Tracheal epithelial cell (primary cell): ENCODE measurements at places on chromosomes 13 and 19. TPM values are rescaled to one million over a fixed set of nuclear protein-coding genes. Genes with fewer than 3 reads are reported as not detected.

The GJA3 gene
- 0.21 and 0.24 TPM in 2 replicates for total RNA-seq

The ODAD3 gene
- under 0.01 TPM in 1 of 2 replicates, not detected in the other for total RNA-seq

The KLF1 gene
- 0.24 TPM in 1 of 2 replicates, not detected in the other for total RNA-seq

The ZNF415 gene
- 5.8 and 6.3 TPM in 2 replicates for total RNA-seq

The C19orf67 gene
- total RNA-seq, result 0.48 TPM in 1 of 2 replicates, not detected in the other
